ENCODE measurements at places on chromosomes 6 and 20.

GRCh38 chr20:20930500-20930899 lies 175.7 kb downstream of the LINC00237 start:
- no peak for DNase-seq

GRCh38 chr6:71031912-71032311 lies 75.1 kb upstream of the B3GAT2 start:
- DNase-seq = no peak

DNA sequence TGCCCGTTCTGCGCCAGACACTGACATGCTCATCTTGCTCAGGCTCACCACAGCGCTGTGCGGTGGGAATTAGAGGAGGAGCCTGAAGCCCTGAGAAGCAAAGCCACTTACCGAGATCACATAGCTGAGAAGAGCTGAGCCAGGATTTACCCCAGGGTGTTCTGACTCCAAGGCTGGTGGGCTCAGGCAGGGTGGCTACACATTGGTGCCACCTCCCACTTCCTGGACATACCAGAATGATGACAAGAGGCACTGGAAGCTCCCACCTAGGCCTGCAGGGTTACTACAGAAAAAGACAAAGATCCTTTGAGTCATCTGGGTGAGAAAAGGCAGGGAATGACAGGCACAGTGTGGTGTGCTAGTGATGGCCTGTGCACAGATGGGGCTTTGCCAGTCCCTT lies 24.4 kb upstream of the FKBP1A start:
- DNase-seq = peak; percentile 80

DNA sequence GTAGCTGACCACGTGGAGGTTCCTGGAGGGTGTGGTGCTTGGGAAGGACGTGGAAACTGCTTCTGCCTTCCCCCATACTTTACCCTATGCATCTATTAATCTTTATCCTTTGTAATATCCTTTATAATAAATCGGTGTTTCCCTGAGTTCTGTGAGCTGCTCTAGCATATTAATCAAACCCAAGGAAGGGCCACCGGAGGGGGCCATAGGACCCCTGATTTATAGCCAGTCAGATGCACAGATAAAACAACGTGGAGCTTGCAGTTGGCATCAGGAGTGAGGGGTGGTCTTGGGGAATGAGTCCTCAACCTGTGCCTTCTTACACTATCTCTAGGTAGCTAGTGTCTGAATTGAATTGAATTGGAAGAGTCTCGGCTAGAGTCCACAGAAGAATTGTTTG lies 36.5 kb upstream of the TFAP2A start:
- DNase-seq = no peak

DNA sequence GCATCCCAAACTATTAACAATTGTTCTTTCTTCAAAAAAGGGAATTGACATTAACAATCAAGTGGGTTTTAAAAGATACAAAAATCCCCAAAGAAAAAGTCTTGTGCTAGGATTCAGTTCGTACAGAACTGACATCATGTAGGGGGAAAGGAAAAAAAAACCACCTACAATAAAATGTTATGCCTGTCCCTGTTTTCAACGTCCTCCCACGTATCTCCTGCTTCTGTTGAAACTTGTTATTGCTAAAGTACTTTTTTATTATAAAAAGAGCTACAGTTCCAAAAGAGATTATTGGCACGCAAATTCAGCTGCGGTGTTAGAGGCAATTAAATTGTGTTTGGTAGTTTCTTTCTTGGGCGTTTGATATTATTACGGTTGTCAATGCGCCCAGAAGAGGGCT lies 102.8 kb upstream of the PHACTR1 start:
- DNase-seq = no peak

- DNase-seq = peak; percentile 88
These were observed 217.5 kb downstream of the GJA1 start for GRCh38 chr6:121652726-121653623.

DNA sequence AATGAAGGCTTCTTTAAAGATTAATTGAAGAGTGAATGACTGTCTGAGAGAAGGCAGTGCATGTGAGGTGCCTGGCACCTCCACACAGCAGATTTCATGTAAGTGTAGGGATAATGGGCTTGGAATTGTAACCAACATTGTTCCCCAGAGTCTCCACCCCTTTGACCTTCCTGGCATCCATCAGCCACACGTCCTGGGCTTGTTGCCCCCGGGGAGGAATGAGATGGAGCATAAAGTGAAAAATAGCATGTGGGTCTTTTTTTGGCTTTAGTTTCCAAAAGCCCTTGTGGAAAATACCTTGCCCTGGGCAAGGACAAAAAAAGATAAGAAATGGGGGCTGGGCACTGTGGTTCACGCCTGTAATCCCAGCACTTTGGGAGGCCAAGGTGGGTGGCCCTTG lies 242.2 kb upstream of the ECI2 start:
- DNase-seq = no peak

DNA sequence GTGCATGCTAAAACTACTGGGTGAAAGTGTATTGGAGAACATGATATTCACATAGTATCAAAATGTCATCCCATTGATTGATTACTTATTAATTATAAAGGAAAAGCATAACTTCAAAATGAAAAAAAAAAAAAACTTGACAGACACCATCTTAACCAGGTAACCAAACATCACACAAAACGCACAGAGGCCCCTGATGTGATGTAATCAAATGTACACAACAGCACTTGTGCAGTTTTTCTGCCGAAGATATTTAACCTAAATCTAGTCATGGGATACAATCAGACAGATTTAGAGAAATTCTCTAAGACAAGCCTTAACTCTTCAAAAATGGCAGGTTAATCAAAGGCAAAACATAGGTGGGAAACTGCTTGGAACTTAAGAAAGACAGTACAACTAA lies 102.0 kb upstream of the TENT5A start:
- no peak for DNase-seq

DNA sequence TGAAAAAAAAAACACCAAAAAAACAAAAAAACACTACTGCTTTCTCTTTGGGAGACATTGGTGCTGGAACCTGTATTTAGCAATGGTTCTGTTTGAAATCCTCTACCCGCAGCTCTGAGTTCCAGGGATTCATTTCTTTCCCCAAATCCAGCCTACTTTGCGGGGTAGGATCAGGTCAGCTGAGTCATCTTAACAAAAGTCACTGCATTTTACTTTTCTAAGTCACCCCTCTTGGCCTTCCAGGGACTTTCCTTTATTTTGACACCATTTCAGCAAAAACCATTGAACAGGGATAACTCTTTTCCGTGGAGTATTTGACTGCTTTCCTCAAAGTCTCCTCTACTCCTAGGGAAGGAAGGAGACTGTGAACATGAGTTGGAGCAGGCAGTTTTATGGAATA lies 837.6 kb downstream of the MAFB start:
- DNase-seq = peak; percentile 88

DNA sequence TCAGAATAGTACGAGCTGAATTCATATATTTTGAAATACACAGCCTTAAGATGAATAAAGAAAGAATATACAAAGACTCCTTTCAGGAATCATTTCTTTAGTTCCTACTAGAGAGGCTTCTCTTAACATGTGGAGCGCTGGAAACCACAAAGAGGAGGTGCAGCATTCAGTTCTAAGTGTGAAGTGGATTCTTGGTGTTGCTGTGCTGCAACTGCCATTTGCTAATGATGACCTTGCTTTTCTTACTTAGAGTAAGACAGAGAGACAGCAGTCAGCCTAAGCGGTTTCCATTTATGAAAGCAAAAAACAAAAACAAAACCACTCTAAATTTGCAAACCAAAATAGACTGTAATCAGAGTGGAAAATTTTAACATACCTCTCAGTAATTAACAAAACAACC lies 629.0 kb downstream of the EPHA7 start:
- DNase-seq = no peak

DNA sequence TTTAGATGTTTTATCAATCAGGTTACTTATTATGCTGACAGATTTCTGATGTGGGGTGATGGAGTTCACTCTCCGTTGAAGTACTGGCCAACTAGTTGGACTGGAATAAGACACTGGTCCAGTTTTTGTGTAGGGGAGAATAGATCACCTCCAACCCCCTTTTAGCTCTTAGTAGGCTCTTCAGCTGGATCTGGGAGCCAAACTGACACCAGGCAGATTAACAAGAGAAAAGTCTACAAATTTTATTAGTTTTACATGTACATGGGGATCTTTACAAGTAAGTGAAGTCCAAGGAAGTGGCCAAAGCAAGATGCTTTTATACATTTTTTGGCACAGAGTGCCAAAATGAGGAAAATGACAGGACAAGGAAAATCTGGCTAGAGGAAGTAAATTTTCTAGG lies 107.1 kb downstream of the UBE3D start:
- DNase-seq = peak; percentile 20

DNA sequence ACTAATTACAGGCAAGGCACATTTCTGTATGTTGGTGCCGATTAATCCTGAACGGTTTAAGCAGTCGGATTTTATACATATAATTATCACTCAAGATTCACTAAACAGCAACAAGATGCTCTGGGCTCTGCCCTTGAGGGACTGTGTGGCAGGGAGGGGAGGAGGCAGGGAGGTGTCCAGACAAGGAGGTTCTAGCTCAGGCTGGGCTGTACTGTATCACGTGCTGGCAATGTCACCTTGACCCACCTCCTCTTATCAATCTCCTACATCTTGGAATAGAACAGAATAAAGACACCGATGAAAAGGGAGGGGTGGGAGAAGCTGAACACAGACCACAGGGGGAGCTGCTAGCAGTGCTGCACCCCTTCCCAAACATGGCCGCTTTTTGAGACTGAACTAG lies 65.7 kb downstream of the LRFN2 start:
- no peak for DNase-seq

- peak; percentile 28 for DNase-seq
These were observed 46.6 kb downstream of the MOXD1 start for GRCh38 chr6:132354517-132355167.

DNA sequence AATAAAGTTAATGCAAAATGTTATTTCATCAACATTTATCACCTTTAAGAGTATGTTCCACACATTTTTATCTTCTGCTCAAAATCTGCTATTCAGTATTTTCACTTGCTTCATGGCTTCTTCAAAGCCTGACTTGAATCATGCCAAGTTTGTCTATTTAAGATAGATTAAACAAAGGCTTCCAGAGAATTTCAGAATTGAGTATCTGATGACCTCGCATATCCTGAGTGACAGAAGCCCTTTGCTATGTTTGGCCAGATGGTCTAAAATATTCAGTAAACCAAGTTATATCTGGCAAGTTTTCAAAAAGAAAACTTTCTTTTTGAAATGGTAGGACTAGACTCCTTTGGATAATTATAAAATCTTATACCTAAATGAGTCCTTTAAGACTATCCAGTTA lies 348.9 kb upstream of the KCNQ5 start:
- peak; percentile 80 for DNase-seq

GRCh38 chr20:14992961-14993360 lies 655.5 kb upstream of the FLRT3 start:
- peak; percentile 55 for DNase-seq

- no peak for DNase-seq
These were observed 640.2 kb upstream of the MMS22L start for GRCh38 chr6:97923249-97923648.

- no peak for DNase-seq
These were observed 135.0 kb upstream of the SUPT3H start for GRCh38 chr6:45512717-45513116.

DNA sequence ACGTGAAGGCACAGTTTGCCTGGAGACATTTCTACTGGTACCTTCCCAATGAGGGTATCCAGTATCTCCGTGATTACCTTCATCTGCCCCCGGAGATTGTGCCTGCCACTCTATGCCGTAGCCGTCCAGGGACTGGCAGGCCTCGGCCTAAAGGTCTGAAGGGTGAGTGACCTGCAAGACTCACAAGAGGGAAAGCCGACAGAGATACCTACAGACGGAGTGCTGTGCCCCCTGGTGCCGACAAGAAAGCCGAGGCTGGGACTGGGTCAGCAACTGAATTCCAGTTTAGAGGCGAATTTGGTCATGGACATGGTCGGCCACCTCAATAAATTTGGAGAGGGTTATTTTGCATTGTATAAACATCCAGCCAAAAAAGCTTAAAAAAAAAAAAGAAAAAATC lies 420.3 kb upstream of the FLRT3 start:
- DNase-seq = no peak

GRCh38 chr20:47789764-47790579 lies 4.7 kb upstream of the SULF2 start:
- peak; percentile 91 for DNase-seq

GRCh38 chr6:127347178-127347577 lies 3.8 kb upstream of the ECHDC1 start:
- no peak for DNase-seq

DNA sequence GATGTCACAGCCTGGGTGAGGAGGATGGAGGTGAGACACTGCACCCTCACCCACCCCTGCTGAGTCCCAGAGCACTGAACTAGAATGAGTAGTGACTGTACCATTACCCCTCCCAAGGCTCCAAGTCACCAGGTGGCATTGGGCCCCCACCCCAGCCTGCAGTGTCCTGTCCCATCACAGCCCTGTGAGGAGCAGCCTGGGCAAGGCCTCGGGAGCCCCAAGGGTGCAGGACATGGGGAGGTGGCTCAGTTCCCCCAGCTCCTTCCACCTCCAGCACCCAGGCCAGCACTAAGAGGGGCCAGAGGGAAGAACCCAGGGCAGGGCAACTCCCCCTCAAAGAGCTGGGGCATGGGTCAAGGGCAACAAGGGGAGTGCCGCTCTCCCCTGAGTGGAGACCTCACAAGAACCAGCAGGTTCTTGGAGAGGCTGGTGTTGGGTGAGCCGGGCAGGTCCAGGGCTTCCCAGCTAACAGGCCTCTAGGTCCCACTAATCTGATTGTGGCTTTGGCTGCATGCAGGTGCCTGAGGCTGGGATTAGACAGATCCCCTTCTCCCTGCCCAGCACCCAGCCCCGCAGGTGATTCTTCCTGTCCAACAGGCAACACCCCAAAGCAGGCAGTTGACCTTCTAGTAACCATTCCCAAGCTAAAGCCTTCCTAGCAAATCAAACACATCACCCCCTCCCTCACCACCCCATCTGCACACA lies 2.6 kb downstream of the CST4 start:
- DNase-seq = no peak

- peak; percentile 51 for DNase-seq
These were observed 69.0 kb upstream of the PDE7B start for GRCh38 chr6:135782546-135782945.

- no peak for DNase-seq
These were observed 34.3 kb downstream of the C6orf89 start for GRCh38 chr6:36920049-36920448.

GRCh38 chr20:58098571-58098970 lies 129.9 kb downstream of the ANKRD60 start:
- DNase-seq = no peak

DNA sequence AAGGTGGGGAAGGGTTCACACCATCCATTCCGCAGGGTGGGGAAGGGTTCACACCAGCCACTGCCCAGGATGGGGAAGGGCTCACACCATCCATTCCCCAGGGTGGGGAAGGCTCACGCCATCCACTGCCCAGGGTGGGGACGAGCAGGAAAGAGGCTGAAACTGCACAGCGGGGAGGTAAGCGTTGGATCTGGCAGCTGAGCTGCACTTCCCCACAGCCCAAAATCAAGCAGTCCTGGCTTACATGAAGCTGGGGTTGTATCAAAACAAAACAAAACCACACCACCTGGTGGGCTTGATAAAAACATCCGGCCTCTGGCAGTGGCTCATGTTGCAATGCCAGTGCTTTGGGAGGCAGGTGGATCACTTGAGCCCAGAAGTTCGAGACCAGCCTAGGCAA lies 268.5 kb downstream of the TAF4 start:
- no peak for DNase-seq

GRCh38 chr6:25971187-25971821 lies 8.7 kb downstream of the TRIM38 start:
- DNase-seq = peak; percentile 97

- DNase-seq = no peak
These were observed 61.1 kb downstream of the IL20RA start for GRCh38 chr6:136983687-136984086.

All from EH (cell line).